ENCODE measurements at places on chromosomes 12 and 14.

DNA sequence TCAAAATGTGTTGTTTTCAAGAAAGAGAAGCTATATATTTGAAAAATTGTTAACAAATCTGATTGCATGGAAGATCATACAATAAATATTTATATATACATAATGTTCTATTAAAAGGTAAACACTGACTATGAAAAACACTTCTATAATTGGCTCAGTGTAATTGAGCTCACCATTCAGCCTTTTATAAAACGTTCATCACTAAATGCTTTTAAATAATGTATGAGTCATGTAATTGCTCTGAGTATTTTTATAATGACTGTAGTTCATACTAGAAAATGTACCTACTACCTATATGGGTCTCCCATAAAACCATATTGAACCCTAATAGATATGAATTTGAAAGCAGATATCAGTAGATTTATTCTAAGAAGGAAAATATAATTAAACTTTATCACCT, 240.4 kb upstream of the MGAT4C start:
- peak; percentile 13 for DNase-seq

GRCh38 chr12:44380861-44381260, 495.3 kb downstream of the NELL2 start:
- no peak for DNase-seq

- peak; percentile 57 for DNase-seq
Measured at GRCh38 chr12:1518591-1519516, 75.5 kb downstream of the FBXL14 start.

DNA sequence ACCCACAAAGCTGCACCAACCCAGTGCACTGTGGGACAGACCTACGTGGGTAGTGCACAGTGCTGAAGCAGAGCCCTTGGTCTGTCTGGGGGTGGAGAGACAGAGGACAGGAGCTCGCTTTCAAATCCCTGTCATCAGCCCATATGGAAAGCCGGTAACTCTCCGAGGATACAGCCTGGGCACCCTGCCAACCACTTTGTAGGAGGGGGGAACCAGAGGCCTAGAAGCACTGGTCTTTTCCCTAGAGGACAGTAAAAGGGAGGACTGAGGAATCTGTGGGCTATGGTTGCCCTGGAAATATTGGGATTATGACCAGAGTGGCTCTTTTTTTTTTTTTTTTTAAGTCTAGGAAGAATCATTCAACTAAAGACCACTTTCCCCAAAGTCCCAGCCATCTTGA, 74.3 kb downstream of the MAP3K9 start:
- DNase-seq, result no peak

- peak; percentile 37 for DNase-seq
Measured at GRCh38 chr12:118034429-118035189, 18.1 kb downstream of the RFC5 start.

- DNase-seq, result no peak
Measured at GRCh38 chr14:93480867-93481266, 50.1 kb downstream of the UNC79 start.

- peak; percentile 47 for DNase-seq
Measured at GRCh38 chr12:10235761-10236631, 23.3 kb downstream of the GABARAPL1 start.

DNA sequence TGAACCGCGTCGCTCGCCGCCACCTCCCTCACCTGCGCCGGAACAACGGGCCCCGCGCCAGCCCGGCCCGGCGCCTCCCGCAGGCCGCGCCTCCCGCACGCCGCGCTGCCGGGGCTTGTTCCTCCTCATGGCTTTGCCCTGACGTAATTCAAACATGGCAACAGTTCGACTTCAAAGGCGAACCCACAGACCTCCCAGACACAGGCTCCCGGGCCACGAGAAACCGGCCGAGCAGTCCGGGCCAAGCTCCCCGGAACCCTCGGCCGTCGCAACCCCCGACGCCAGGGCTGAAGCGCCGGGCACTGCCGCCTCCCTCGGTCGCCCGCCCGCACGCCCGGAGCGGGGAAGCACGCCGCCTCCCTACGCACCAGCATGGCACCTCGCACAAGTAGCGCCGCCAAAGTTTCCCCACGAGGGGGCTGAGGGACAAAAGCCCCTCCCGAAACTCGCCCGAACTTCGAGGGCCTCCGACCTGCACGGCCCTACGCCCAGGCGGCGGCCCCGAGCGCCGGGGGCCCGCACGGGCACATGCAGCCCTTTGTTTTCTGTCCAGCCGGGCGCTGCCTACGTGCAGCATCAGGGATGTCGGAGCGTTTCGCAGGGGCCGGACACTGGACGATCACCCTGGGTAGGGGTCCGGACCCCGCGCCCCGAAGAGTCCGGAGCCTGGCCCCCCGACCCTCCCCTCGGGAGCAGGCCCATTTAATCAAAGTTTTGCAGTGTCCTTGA, 1.7 kb downstream of the SINHCAF start:
- peak; percentile 72 for DNase-seq

- DNase-seq, result no peak
Measured at GRCh38 chr12:13433768-13434167, 237.2 kb downstream of the EMP1 start.

DNA sequence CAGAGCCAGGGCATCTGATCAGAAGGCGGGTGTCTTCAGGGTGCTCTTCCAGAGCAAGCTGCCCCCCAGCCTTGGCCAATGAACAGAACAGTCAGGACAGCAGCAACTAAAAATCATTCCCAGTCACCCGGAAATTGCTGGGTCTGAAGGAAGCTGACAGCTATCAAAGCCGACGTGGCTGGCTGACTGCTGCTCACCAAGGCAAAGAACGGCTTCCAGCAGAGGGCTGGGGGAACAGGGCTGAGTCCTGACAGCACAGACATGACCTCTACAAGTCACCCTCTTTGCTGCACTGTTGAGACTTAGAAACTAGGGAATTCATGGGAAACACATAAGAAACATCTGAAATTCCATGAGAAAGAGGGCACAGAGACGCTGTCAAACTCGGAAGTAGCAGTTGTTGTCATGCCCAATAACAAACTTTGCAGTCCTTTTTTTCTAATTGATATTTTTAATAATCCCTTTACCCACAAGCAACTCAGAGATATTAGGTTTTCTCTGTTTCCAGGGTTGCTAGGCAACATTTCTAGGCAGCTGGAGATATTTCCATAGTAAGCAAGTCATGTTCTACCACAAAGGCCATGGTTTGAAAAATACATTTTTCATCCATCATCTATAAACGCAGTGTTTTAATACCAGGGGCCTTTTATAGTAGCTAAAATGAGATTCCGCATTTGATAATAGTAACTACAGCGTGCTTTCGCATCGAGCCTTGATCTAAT, 365.2 kb downstream of the SEC23A start:
- DNase-seq, result no peak

GRCh38 chr14:57754527-57754926, 111.4 kb downstream of the SLC35F4 start:
- no peak for DNase-seq

DNA sequence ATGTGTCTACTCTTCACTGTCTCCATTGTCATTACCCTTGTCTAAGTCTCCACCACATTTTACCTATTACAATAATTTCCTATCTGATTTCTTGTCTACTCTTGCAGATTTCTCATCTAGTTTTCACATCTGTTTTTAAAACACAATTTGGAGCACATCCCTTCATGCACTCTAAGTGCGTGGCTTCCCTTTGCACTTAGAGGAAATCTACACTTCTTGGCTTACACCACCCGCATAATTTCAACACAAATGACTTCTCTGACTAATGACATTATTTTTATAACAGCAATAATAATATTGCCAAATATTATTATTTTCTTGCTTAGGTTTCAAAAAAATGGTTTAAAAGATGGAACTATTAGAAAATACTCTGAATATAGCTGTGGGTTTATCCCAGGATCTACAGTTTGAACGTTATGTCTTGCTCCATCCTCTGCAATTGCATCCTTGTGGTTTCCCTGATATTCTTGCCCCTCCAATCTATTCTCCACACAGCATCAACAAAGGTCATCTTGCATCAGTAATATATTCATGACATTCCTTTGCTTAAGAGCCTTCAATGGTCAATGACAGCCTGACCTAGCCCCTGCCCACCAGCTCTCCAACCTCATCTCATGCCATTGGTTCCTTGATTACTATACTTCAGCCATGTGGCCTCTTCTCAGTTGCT, 153.7 kb downstream of the SLC25A21 start:
- DNase-seq, result no peak

- DNase-seq, result no peak
Measured at GRCh38 chr14:56199982-56200577, 81.9 kb downstream of the PELI2 start.

DNA sequence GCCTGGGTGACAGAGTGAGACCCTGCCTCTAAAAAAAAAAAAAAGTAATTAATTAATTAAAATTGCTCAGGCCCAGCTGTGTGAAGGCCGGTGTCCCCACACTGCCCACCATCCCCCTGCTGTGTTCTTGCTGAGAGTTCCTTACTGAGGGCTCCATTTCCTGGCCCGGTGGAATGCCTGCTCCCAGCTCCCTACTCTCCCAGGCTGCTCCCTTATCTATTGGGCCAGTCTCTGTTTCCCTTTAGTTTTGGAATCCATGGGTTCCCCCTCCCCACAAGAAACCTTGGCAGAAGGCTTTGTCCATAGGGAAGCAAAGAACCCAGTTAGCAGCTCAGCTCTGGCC, 19.0 kb downstream of the MLXIP start:
- no peak for DNase-seq

DNA sequence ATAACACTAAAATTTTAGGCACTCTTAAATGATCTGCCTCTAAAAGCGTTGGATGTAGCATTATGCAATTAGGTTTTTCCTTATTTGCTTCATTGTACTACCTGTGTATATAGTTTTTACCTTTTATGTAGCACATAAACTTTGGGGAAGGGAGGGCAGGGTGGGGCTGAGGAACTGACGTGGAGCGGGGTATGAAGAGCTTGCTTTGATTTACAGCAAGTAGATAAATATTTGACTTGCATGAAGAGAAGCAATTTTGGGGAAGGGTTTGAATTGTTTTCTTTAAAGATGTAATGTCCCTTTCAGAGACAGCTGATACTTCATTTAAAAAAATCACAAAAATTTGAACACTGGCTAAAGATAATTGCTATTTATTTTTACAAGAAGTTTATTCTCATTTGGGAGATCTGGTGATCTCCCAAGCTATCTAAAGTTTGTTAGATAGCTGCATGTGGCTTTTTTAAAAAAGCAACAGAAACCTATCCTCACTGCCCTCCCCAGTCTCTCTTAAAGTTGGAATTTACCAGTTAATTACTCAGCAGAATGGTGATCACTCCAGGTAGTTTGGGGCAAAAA, 4.1 kb downstream of the CDKN1B start:
- DNase-seq, result no peak

DNA sequence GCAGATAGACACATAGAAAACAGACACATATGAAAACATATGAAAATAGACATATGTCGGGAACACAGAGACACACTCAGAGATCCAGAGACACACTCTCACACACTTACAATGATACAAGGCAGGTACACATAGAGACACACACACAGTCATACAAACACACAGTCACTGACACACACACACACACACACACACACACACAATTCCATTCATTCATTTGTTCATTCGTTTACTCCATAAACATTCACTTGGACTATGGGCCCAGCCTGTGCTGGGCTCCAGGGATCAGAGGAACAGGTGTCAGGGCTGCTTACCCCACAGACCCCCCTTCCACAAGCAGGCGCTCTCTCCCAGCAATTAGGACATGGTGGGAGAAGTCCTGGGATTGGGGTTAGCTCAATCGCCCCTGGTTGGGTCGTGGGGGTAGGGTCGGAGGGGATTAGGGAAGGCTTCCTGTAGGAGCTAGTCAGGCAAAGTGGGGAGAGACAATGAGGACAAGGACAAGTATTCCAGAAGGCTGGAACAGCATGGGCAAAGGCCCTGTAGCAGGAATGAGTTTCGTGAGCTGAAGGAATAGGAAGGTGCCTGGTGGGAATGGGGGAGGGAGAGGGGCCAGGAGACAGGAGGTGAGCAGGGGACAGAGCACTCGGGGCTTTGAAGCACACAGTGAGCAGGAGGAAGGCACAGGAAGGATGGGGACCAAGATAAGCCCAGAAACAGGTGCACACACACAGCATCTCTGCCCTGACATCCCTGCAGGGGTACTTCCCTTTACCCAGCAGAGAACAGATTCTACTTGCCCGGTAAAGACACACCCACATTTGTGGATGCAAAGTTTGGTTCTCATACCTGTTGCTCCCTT, 6.5 kb downstream of the RASAL1 start:
- DNase-seq, result no peak

- DNase-seq, result no peak
Measured at GRCh38 chr14:63508033-63508432, 35.1 kb downstream of the PPP2R5E start.

GRCh38 chr12:46364777-46365580, 7.6 kb downstream of the SLC38A2 start:
- no peak for DNase-seq

DNA sequence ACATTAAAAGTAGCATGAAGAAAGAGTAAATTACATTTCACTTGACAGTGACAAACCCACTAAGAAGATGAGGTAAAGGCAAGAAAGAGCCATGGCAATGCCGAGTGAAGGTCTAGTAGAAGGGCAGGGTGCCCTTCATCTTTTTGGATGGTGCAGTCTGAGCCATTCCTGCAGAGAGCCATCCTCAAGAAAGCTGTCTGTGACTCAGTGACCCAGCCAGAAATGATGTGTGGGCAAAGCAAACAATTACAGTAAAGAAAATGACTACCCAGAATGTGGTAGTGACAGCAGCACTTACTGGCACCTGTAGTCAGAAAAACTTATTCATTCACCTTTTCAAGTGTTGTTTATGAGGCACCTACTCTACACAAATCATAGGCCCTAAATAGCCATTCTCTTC, 281.7 kb downstream of the DUSP6 start:
- DNase-seq, result no peak

Data from RWPE1 (cell line).